ENCODE measurements at places on chromosomes 6 and 20.

DNA sequence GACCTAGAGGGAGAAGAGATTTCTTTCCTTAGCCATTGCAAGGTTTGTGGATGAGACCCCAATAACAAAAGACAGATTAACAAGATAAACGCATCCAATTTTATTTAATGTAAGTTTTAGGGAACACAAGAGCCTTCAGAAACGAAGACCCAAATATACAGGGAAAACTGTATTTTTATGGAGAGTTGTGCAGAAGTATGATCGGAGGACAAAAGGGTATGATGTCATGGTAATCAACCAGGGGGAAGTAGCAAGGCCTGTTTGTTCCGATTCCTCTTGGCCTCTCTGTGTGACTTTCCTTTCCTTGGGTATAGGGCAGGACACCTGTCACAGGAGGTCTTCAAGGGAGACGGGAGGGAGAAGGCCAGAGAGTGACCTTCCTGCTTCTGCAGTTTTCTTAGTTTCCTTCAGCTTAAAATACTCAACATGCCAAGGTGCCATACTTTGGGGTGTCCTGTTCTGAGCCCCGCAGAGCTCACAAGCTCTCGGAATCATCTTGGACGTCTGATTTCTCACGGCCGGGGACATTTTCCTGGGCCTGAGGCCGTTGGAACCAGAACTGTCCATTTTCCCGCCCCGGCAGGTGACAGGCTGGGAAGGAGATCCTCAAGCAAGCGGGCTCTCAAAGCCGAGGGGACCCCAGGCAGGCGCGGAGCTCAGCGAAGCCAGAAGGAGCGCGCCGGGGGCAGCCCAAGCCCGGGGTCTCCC lies 21.7 kb downstream of the TMC2 start:
- no peak for DNase-seq

DNA sequence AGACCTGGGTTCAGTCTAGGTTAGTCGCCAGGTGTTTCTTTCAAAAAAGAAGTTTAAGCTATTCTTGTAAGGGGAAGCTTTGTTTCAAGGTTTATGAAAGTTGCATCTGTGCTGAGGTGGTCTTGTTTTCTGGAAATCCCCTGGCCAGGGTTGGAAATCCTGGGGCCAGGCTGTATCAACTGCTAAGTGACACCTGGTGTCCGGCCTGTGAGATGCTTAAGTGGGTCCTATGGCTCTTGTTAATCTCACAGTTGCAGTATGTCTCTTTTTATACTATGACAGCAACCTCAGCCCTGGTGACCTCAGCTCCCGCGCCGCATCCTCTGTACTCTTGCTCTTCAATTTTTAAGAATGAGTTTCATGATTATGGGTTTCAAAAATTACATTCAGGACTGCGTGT lies 72.0 kb downstream of the CHMP4B start:
- DNase-seq: no peak

DNA sequence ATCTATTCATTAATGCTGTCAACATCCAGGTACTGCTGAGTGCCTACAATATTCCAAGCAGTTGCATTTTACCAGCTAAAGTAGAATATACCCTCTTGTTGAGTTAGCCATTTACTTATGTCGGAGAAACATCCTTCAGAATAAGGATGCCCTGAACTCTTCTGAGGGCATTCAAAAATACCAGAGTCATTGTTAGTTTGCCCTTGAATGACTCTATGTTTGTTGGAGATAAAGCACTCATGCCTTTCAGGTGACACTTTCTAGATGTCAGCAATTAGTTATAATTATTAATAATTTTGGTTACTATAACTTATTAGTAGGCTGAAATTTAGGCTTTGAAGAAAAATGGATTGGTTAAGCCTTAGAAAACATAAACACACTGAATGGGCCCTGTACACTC lies 286.2 kb upstream of the STXBP5 start:
- DNase-seq: no peak

DNA sequence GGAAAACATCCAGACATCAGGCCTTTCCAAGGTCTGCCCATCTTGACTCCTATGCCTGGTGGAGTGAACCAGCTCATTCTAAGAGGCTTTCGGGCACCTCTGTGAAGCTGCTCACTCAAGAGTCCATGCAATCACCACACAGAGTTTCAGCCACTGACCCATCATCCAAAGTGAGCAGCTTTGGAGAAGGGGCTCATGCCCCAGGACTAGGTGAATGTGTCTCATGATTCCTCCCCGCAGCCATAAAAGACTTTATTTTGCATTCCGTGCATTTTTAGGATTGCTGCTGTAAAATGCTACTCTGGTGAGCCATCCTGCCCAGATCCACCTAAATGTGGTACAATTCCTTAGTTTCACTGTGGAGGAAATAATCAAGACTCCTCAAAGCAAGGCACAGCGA lies 44.5 kb upstream of the EZR start:
- no peak for DNase-seq

GRCh38 chr6:56356426-56356825 lies 109.0 kb upstream of the COL21A1 start:
- no peak for DNase-seq

DNA sequence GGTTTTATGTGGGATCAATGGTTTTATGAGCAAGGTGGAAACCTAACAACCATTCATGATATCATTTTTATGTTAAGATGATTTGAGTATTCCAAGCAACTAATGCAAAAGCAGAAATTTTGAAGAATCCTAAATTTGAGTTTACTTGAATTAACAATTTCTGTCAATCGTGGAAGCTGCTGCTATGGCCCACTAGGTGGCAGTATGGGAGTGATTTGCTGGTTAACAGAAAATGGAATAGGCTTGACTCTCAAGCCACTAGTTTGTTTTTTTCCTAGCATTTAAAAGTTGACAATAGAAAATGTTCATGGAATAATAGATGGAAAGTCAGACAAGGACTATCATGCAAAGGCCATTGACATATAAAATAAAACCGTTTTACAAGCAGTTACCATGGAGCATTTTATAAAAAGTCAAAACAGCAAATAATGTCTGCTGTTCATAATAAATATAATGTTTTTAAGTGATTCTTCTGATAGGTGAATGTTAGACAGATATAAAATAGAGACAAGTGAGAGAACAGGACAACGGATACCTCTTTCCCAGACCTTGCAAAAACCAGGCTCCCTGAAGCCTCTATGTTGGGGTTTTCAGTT lies 43.0 kb upstream of the TMEM200A start:
- DNase-seq: peak; percentile 17

DNA sequence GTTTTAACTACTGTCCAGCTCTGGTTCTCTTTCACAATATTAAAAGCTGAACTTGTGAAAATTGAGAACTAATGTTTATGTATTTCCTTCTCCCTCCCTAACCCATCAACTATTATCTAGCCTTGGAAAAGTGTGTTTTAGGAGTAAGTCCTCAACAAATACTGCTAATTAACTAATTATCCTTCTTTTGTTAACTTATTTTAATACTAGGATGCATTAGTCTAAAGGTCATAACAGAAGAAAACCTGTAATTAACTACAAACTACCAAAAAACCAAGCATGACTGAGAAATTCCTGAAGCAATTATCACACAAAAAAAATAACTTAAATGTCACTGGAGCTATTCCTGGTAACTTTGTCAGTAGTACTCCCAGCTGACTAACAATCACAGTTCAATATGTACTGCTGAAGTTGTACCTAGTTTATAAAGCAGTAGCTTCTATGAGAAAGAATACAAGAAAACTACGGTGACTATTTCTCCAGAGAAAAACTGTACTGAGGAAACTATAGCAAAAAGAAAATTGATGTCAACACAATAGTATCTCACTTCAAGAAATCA lies 301.9 kb downstream of the LAMA2 start:
- DNase-seq: no peak

- DNase-seq: no peak
Measured at GRCh38 chr20:18837718-18838117, 24.1 kb downstream of the SCP2D1 start.

DNA sequence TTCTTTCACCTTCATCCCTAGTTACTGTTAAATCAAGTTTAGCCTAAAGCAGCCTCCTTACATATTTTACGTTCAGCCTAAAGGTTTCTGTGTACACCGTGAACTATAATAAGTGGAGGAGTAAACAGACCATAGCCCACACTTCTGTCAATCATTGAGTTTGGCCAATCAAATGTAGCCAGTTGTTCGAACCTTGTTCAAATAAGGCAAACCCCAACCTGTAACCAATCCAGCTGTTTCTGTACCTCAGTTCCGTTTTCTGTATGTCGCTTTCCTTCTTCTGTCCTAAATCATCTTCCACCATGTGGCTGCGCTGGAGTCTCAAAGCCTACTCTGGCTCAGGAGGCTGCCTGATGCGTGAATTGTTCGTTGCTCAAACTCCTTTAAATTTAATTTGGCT lies 1.8 kb upstream of the FBXO30 start:
- no peak for DNase-seq

- no peak for DNase-seq
Measured at GRCh38 chr6:29676981-29677601, 3.9 kb downstream of the ZFP57 start.

DNA sequence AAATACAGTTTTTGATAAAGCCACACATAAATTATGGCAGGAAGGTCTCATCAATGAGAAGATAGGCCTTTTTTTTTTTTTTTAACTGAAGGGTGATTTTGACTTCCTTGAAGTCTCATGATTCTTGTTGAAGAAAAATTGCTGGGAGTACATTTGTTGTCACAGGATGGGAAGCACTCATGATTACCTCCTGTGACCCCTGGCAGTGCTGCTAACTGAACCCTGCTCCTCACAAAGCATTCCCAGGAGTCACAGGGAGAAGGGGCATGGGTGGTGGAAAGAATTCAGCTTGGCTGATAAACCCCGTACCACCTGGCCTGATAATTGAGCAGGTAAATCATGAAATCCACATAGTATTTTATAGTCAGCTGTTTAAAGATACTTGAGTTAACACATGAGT lies 86.9 kb downstream of the CD109 start:
- no peak for DNase-seq

- no peak for DNase-seq
Measured at GRCh38 chr6:26307850-26308249, 57.1 kb upstream of the BTN3A2 start.

GRCh38 chr6:150267686-150268561 lies 100.9 kb upstream of the IYD start:
- no peak for DNase-seq

- DNase-seq: no peak
Measured at GRCh38 chr6:56479381-56479780, 163.3 kb downstream of the DST start.

DNA sequence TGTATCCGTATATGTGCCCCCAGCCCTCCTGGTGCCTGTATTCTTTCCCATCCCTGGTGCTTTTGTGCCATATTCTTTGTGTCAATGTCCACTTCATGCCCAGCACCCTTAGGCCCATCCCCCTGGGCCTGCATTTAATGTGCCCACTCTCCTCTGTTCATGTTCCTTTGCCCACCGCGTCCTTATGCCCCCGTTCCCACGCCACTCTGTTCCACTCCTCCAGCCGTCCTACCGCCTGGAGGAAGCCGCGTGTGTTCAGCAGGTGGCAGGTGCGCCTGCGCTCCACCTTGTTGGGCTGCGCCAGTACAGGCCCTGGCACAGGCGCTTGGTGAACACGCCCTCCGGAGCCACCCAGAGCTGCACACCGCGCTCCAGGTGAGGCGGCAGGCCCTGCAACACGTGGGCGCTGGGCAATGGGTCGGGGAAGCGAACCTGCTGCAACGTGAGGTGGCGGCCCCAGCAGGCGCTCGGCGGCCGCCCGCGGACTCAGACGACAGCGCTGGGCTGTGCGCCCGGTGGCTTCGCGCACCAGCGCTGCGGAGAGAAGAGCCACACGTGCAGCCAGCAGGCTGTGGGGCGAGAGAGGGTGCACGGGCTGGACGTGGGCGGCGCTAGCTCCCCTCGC lies 4.0 kb upstream of the FOXS1 start:
- DNase-seq: no peak

DNA sequence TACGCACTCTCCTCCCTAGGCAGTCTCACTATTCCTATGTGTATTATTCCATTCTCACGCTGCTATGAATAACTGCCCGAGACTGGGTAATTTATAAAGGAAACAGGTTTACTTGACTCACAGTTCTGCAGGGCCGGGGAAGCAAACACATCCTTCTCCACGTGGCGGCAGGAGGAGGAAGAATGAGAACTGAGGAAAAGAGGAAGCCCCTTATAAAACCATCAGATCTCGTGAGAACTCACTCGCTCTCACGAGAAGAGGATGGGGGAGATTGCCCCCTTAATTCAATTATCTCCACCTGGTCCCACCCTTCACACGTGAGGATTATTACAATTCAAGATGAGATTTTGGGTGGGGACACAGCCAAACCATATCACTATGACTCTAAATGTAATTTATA lies 61.9 kb downstream of the ECT2L start:
- DNase-seq: no peak

- DNase-seq: no peak
Measured at GRCh38 chr6:130537447-130537846, 171.6 kb downstream of the TMEM200A start.

GRCh38 chr20:40582531-40582930 lies 106.5 kb downstream of the MAFB start:
- DNase-seq: no peak

DNA sequence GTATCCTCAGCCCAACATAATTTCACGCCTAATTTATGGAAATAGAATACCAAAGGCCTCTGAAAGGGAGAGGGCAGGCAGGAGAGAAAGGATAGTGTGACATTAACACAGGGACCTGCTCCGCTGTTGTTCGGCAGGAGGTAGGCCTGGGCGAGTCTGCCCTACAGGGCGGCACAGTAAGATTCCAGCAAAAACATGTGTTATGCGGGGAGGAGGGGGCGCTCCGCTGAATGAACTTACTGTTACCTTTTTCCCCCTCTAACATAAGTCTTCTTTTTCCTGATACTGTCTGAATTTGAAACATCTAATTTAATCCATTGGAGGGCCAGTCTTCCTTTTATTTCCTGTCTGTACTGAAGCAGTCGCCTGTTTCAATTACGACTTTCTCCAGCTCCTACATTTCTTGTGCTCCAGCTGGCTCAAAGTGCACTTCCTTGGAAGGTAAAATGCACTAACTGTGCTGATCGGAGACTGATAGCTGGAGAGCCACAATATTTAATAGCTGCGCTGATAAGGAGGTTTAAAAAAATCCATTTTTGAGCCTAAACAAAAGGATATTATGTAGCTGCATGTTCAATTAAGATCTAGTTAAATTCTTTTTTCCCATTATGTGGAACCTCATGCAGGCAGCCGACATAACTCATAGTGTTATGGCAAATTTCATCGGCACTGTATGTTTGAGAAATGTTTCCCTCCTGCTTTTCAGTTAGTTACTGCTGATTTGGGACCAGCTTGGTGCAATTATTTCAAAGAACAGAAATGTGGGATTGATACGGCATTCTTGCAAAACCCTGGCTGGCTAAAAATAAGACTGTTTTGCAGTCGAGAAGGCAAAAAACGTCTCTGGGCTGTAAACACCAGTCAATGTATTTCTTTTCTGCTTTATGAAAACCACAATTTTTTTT lies 193.0 kb downstream of the FOXC1 start:
- DNase-seq: no peak

All from activated CD8-positive, alpha-beta memory T cell treated with anti-CD3 and anti-CD28 coated beads for 1 hour (primary cell).